ENCODE measurements at places on chromosomes 3 and 15. TPM values are rescaled to one million over a fixed set of nuclear protein-coding genes. Genes with fewer than 3 reads are reported as not detected.
A peak's percentile ranks its signal among the peaks of the same experiment; 100 is the strongest.

The PRR20G gene
- not detected for total RNA-seq

The NPAP1 gene
- total RNA-seq = not detected

The LIPC gene
- 0.98 TPM for total RNA-seq

The ZNF80 gene
- 0.71 TPM for total RNA-seq

The ZNF774 gene
- total RNA-seq = 0.50 TPM

The ITIH1 gene
- total RNA-seq = not detected

The DGKG gene
- total RNA-seq = 0.34 TPM

The CHRM5 gene
- total RNA-seq = not detected

The ATP8B4 gene
- 16.1 TPM for total RNA-seq

The CLDN18 gene
- total RNA-seq = not detected

The CEMIP gene
- total RNA-seq = not detected

The PLSCR5 gene
- total RNA-seq = not detected

DNA sequence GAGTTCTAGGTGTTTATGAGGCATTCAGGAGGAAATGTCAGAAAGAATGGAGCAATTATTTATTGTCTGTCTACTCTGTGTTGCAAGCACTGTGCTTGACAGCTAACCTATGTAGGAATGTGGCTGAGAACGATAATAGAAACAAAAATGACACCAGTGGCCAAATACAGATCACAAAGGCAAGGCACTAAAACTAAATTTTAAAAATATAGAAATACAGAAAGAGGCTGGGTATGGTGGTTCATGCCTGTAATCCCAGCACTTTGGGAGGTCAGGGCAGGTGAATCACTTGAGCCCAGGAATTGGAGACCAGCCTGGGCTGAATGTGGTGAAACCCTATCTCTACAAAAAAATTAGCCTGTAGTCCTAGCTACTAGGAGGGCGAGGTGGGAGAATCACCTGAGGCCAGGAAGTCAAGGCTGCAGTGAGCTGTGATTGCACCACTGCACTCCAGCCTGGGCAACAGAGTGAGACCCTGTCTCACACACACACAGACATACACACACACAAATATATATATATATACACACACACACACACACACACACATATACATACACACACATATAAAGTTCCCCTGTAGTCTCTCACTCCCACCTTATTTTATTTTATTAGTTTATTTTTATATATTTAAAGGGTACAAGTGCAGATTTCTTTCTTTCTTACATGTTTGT, 6.0 kb downstream of the PRKCI start:
- DNase-seq = no peak

GRCh38 chr3:116950301-116951055, 240.9 kb downstream of the TUSC7 start:
- no peak for DNase-seq

- no peak for DNase-seq
Measured at GRCh38 chr3:14151471-14152083, 26.7 kb downstream of the TMEM43 start.

GRCh38 chr15:37109872-37110572, 9.7 kb upstream of the MEIS2 start:
- DNase-seq = no peak

DNA sequence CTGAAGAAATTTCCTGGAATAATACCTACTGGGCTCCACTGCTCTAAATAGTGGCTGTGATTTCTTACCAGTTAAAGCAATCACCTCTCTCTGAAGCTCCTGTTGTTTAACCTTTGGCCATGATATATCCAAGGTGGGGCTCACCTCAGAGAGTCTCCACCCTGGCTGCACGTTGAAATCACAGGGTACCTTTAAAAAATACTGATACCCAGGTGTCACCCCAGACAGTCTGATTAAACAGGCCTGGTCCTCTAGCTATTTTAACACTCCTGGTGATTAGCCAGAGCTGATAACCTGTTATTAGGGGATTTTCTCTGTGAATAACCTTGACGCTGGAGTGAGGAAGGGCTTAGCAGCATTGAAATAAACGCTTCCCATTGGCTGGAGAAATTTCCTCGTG, 22.3 kb upstream of the ZBTB38 start:
- DNase-seq = no peak

GRCh38 chr15:25060996-25061620, 106.3 kb downstream of the SNRPN start:
- DNase-seq = no peak

- peak; percentile 52 for DNase-seq
Measured at GRCh38 chr3:23810343-23811184, 4.8 kb downstream of the UBE2E1 start.

DNA sequence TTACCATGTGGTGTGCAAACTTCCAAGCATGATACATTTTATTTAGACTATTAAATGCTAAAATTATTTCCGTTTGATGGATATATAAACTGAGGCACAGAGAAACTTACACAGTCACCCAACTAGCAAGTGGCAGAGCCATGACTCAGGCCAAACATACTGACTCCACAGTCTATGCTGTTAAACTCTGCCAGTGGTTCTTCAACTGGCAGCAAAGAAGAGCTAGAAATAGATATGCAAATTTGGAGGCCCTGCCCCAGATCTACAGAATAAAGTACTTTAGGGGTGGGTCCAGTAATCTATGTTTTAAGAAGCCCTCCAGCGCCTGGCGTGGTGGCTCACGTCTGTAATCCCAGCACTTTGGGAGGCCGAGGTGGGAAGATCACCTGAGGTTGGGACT, 400.0 kb downstream of the FOXP1 start:
- DNase-seq = no peak

GRCh38 chr3:31968927-31969418, 12.1 kb downstream of the OSBPL10 start:
- no peak for DNase-seq

DNA sequence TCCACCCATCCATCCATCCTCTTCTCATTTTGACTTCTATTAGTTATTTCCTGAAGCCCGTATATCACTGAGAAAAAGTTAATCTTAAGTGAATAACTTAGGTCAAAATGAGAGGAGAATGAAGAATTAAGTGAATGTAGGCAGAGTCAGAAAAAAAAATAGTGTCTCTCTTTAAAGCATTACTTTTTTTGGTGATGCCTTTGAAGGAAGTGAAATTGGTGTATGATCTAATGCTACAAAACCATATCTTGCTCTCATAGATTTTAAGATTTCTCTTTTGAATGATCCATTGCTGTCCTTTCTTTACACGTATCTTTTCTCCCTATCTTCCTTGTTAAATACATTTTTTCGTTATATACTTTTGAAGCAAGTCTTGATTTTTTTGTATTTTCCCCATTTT, 23.4 kb downstream of the FNDC3B start:
- DNase-seq = no peak

- no peak for DNase-seq
Measured at GRCh38 chr3:189727898-189728297, 96.7 kb downstream of the TP63 start.

DNA sequence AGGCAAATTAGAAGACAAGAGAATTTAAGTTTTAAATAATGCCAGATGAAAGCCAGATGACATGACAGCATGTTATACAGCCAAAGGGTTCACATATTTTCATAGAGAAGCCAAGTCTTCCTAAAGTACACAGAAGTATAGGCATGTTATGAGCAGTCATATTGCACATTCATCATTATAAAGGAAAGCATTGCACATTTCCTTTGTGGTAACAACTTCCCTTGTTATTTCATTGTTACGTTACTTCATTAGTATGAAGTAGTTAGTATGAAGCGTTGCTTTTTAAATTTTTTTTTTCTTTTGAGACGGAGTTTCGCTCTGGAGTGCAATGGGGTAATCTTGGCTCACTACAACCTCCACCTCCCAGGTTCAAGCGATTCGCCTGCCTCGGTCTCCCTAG, 4.6 kb upstream of the ABCC5 start:
- no peak for DNase-seq

GRCh38 chr15:75985971-75986370, 26.3 kb downstream of the NRG4 start:
- no peak for DNase-seq

GRCh38 chr15:75143738-75144334, 57.8 kb upstream of the C15orf39 start:
- peak; percentile 16 for DNase-seq

DNA sequence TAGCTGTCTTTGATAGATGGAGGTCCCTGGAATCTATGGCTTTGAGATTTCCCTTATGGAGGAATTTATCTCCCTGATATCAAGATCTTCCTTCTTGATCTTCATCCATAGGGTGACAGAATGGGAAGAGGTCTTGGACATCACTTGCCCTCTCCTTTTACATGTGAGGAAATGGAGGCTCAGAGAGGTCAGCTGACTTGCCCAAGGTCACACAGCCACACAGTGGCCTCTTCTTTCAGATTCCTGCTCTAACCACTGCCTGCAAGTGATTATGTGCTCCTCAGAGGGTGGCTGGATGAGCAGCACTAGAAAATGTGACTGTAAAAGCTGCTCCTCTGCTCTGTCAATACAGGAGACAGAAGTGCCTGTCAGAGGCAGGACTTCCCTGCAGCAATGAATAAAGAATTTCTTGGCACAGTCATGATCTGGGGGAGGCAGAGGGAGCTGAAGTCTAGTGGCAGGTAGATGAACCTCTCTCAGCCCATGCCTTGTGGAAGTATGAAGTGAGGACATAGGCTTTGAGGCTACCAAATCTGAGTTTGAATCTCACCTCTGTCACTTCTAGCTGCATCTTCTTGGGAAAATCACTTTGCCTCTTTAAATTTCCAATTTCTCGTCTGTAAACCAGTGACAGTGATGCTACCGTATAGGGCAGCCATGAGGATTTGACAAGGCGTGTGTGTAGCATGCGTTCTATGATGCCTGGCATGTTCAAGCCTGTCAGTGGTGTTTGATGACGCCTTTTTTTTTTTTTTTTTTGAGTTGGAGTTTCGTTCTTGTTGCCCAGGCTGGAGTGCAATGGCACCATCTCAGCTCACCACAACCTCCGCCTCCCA, 12.0 kb downstream of the SSUH2 start:
- DNase-seq = no peak

- no peak for DNase-seq
Measured at GRCh38 chr3:10187290-10187876, 22.7 kb downstream of the IRAK2 start.

DNA sequence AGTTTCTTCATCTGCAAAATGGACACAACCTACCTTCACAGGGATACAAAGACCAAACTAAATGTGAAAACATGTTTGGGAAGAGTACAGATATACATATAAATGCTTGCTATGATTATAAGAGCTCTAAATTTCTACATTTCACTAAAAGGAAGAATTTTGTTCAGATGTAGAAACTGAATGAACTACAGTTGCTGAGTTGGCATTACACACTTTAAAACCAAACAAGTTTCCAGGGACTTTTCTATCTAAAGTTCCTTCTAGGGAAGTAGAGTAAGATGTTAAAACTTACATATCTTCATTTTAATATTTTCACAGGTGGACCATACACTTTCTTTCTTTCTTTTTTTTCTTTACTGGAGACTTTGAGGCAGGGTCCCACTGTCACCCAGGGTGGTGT, 4.6 kb downstream of the AAGAB start:
- no peak for DNase-seq

Data from activated naive CD4-positive, alpha-beta T cell treated with anti-CD3 and anti-CD28 coated beads, Interleukin-2, amount 50 U/mL, for 72 hours (primary cell).